Hepatocyte (in vitro differentiated cells): ENCODE measurements at places on chromosomes 7 and 10. TPM values are rescaled to one million over a fixed set of nuclear protein-coding genes. Genes with fewer than 3 reads are reported as not detected.

The CDHR1 gene
- total RNA-seq: 0.03 and 0.24 TPM in 2 replicates

The PLEKHS1 gene
- 0.23 TPM in 1 of 2 replicates, not detected in the other for total RNA-seq

The MMRN2 gene
- total RNA-seq: 1.9 and 4.9 TPM in 2 replicates

The GPRIN2 gene
- 13.0 and 23.4 TPM in 2 replicates for total RNA-seq

The HMX2 gene
- total RNA-seq: not detected in 2 replicates

The PRKAR2B gene
- 25.6 and 31.5 TPM in 2 replicates for total RNA-seq

The ASZ1 gene
- total RNA-seq: not detected in 2 replicates

The SFRP5 gene
- 17.2 and 18.5 TPM in 2 replicates for total RNA-seq

DNA sequence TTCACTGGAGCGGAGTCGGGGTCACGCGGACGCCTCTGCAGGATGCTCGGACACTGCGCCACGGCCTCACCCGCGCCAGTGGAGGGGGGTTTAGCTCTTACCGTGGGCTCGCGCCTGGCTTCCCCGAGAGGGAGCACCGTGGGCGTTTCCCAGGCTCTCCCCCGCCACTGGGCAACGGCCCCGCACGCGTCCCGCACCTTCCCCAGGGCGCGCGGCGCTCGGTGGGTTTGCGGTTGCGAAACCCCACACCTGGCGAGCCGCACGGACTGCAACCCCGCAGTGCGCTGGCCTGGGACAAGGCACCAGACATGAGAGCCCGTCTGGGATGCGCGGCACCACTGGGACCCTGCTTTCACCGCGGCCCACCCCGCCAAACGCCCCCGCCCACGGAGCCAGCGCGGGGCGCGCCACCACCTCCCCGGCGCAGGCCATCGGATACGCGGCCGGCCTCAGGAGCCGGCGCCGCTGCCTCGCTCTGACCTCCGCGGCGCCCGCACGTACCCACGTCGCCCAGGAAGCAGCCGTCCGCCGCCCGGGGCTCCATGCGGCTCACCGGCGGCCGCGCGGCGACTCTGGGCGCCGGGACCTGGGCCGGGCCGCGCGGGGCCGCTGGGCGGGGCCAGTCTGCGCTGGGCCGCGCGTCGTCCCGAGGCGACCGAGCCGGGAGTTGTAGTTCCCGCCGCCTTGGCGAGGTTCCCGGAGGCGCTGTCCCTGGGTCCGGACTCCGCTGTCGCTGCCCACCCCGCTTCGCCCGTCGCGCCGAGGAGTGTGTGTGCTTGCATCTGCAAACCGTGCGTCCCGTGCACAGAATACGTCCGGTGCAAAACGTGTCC, at the start of gene ASB13:
Gene ASB13, minus strand, starts transcription at position 588 of the 833 bp plus-strand sequence. Its CDS starts 44 bp downstream, at position 544.
- peak within 1 kb of the TSS; percentile 94 for H3K4me3 ChIP-seq
- H3K36me3 ChIP-seq: no peaks in the 10 kb centered on the region
- H3K27me3 ChIP-seq: no peaks in the 10 kb centered on the region

DNA sequence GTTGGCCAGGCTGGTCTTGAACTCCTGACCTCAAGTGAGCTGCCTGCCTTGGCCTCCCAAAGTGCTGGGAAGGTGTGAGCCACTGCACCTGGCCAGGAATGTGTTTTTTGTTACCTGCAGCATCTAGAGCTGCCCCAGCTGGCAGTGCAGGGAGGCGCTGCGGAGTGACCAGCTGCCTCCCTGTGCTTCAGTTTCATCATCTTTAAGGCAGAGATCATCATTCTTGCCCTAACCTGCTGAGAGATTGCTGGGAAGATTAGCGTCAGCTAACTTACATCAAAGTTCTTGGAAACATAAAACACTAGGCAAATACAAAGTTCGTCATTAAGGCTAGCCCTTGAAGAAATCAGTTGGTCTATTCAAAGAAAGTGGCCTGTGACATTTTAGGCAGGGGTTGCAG, 2.3 kb downstream of the ZNF282 start:
- DNase-seq: no peak
- no peaks in the 10 kb centered on the region for H3K36me3 ChIP-seq
- H3K4me3 ChIP-seq: no peak overlapping the region
- H3K27me3 ChIP-seq: no peaks in the 10 kb centered on the region

- no peak for DNase-seq
- no peak overlapping the region for H3K4me3 ChIP-seq
- H3K27me3 ChIP-seq: no peaks in the 10 kb centered on the region
- H3K27ac ChIP-seq: no peak overlapping the region
Observed at GRCh38 chr7:96637522-96637921, 72.1 kb downstream of the SEM1 start.

DNA sequence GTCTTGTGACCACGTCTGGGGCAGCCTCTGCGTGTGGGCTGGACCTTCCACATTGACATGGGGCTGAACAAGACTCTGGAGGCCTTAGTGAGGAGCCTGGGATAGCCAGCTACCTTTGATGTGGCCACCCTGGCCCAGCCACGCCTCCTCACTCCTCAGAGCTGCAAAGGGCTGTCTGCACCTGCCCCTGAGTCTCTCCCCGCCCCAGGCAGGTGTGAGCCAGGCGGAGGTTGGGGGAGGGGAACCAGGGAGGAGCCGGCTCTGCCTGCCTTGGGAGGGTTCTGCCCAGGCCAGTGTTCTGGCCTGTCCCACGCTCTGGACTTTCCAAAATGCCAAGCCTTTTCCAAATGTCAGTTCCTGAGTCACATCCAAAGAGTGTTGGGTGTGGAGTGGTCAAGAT, 72.2 kb downstream of the GTF2IRD1 start:
- H3K36me3 ChIP-seq: peaks cover 13% of the 10 kb centered on the region
- DNase-seq: peak; percentile 36
- H3K27ac ChIP-seq: no peak overlapping the region
- H3K4me1 ChIP-seq: no peaks in the 10 kb centered on the region

- no peak for DNase-seq
- no peak overlapping the region for H3K4me3 ChIP-seq
- no peaks in the 10 kb centered on the region for H3K36me3 ChIP-seq
Observed at GRCh38 chr10:3874990-3875841, 90.2 kb upstream of the KLF6 start.

DNA sequence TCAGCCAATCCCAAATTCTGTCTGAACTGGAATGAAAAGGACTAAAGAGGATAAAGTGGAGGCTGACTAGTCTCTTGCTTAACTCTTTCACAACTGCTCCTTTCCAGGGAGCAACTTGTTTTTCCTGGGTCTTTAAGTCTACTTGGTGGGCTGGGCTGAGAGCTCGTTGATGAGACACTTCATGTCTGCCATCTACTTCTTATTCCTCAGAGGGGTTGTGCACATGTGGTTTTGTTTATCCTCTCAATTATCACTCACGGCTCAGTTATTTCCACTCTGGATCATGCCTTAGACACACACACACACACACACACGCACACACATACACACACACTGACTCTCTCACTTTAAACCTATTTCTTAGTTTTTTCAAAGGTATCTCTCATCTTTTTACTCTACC, 298.6 kb upstream of the MTPN start:
- no peaks in the 10 kb centered on the region for H3K4me1 ChIP-seq
- H3K4me3 ChIP-seq: no peak overlapping the region
- no peak overlapping the region for H3K27ac ChIP-seq
- no peak for DNase-seq

GRCh38 chr10:126576336-126576735, 94.2 kb downstream of the C10orf90 start:
- no peak overlapping the region for H3K27ac ChIP-seq
- no peak overlapping the region for H3K4me3 ChIP-seq
- H3K36me3 ChIP-seq: no peaks in the 10 kb centered on the region
- DNase-seq: no peak
- no peaks in the 10 kb centered on the region for H3K27me3 ChIP-seq

DNA sequence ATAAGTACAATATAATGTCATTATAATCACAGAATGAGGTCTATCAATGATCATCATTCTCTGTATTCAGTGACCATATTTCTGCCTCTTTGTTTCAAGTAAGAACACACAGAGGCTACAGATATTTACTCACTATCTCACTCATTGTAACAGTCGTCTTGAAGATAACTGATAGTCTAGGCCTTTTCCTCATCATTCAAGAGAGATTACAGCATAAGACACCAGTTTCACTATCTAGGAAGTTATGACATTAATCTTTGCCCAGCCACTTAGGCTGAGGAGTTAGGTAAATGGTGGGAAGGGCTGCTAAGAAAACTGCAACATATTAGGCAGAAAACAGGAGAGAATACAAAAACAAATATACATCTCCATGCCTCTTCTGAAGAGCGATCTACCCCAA, 125.3 kb downstream of the CHCHD3 start:
- no peak for DNase-seq
- H3K36me3 ChIP-seq: no peaks in the 10 kb centered on the region
- no peak overlapping the region for H3K4me3 ChIP-seq
- H3K27me3 ChIP-seq: no peaks in the 10 kb centered on the region
